Activated T-cell treated with anti-CD3 and anti-CD28 coated beads, Interleukin-2, amount 50 U/mL, for 24 hours (primary cell): ENCODE measurements at places on chromosomes 16 and 17.

DNA sequence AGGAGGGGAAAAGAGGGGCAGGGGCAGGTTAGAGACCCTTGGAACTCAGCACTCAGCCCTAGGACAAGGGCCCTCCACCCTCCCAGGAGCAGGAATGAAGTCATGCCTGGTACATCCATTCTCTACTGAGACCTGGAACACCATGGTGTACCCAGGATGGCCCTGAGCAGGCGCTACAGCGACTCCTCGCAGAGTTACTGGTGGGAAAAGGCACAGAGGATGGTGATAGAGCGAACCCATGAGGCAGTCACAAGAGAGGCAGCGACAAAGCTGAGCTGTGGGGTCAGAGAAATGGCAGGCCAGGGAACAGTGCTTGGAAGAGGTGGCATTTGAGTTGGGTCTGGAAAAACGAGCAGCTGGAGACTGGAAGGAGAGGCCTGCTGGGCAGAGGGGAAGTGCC, 37.5 kb downstream of the SRCIN1 start:
- no peak for DNase-seq

DNA sequence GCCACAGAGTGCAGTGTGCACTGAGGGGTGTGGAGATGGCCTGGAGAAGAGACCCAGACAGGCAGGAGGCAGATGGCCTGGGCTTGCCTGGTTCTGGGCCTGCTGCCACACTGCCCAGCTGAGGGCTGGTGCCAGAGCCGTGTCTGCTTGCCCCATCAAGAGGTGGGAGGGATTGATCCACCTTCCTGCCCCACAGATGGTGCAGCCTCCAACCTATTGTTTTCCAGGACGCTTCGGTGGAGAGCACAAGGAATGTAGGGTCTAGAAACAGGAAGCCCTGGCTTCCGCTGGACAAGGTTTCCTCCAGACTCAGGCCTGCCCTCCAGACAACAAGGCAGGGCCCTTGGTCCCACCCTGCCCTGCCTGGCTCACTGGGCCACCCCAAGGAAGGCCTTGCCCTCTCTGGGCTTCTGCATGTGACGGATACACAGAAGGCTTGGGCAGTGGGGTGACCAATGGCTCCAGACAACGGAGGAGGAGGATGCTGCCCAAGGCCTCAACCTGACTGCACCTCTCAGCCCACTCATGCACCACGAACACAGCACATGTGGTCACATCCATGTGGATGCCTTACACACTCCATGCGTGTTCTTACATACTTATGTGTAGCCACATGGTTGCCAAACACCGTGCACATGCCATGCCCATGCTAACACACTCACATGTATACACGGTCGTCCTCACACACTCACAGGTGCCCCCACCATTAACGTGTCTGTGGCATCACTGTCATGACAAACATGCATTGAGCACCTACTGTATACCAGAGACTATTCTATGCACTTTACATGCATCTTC, 6.5 kb upstream of the CDH5 start:
- DNase-seq = no peak

- DNase-seq = peak; percentile 48
Measured at GRCh38 chr16:68644715-68645493, at the start of gene CDH3. TSS of gene CDH3 (plus strand) at chr16:68645310. CDS start at chr16:68645380, 70 bp downstream.

DNA sequence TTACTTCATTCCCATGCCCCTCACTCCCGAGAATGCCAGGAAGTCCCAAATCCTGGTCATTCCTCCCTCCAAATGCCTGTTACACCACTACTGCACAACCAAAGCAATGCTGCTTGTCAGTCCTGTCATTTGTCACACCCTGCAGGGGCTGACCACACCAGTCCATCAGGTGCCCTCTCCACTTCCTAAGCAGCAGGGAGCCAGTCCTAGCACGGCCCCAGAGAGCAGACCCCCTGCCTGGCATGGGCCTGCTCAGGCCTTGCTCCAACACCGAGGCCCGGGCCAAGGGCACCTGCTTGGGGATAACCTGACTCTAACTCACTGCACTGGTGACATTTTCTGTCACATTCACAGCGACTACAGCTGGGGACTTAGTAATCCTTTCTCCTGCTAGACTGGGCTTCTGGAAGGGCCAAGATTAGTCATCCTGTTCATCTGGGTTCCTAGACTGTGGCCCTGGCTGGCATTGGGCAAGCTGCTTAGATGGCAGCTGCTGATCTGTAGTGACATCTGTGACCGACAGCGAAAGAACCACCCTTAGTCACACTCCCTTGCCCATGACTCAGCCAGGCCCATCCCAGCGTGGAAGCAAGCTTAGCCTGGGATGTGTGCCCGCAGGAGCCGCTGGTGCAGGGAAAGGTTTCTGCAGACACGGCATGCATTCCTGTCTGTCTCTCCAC, 5.4 kb downstream of the ALYREF start:
- no peak for DNase-seq

- DNase-seq = no peak
Measured at GRCh38 chr16:54504372-54504771, 217.8 kb upstream of the IRX3 start.

- DNase-seq = peak; percentile 64
Measured at GRCh38 chr17:74354123-74354522, 7.5 kb downstream of the BTBD17 start.

DNA sequence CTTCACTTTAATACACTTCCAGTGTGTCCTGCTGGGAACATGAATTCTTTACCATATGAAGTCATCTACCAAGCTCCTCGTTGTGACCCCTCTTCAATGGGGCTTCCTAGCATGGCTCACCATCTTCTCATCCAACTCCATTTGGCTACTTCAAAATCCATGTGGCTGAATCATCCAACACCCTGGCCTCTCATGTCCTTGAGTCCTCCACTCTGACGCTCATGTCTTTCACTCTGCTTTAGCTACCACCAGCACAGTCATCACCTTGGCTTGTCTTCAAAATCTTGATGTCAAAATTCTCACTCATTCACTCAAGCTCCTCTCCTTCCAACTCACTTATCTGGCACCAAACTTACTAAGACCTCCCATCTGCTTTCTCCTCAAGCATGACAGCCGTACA, 35.8 kb downstream of the AMFR start:
- no peak for DNase-seq

DNA sequence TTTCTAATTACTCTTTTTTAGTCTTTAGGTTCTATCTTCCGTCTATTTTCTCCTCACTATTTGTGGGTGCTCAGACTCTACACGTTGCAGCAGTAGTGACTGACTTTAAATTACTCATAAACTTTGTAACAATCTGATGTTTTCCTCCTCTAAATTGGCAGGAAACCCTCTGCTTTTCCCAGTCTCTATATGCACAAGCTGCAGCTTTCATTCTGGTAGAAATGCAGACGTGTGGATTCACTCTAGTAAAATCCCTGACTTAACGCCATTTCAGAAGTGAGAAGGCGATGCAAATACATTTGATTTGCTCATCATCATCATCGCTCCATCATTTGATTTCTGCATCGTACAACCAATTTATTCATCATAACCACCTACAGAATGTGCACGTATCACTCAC, 561.0 kb upstream of the ZFHX3 start:
- no peak for DNase-seq

- no peak for DNase-seq
Measured at GRCh38 chr17:68456339-68457167, 743 bp downstream of the WIPI1 start.

GRCh38 chr17:59154292-59154720, 680 bp downstream of the SKA2 start:
- DNase-seq = no peak

GRCh38 chr17:17805575-17805974, 31.2 kb downstream of the SREBF1 start:
- no peak for DNase-seq

- DNase-seq = no peak
Measured at GRCh38 chr16:27475561-27475960, 73.6 kb downstream of the IL21R start.

DNA sequence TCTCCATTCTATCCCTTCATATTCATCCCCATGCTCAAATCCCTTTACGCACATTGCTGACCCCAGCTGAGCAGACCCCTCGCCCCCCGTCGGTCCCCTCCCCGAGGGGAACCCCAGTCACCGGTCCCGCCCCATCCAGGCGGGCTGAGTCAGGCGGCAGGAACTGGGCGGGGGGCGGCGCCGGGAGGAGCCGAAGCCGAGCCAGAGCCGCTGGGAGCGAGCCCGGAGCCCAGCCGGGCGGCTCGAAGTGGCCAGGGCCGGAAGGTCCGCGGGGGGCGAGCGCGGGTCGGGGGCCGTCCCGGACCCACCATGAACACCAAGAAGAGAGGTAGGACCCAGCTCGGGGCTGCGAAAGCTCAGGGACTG, 8.6 kb downstream of the RIPOR1 start:
- DNase-seq = peak; percentile 72

DNA sequence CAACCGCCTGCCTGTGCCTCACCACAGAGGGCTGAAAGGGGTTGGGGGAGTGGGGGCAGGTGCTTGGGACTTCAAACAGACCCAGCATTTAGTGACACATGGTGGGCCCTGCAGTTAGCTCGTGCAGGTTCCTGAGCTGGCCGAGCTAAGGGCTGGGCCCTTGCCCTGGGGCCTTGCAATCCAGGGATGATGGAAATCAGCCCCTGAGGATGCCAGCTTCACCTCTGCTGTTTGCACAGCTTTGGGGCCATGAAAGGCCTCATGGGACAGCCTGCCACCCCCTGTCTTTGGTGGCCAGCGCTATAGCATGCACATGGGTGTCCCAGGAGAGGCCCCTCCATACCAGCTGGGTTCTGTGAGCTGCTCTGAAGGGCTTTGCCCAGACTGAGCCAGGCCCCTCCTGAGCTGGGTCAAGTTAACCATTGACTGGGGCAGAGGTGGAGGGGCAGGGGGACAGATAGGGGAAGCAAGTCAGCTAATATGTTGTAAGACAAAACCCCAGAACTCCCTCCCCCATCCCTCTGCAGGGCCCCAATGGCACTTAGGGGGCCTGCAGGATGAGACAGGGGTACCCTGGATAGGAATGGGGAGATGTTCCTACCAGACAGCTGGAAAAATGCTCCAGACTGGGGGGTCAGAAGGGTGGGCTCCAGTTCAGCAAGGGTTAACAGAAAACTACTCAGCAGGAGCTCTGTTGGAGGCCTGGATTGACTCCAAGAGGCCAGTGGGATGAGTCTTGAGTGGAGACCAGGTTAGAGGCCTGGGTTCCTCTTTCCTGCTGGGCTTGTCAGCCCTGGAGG, 692 bp downstream of the PRR15L start:
- DNase-seq = no peak

DNA sequence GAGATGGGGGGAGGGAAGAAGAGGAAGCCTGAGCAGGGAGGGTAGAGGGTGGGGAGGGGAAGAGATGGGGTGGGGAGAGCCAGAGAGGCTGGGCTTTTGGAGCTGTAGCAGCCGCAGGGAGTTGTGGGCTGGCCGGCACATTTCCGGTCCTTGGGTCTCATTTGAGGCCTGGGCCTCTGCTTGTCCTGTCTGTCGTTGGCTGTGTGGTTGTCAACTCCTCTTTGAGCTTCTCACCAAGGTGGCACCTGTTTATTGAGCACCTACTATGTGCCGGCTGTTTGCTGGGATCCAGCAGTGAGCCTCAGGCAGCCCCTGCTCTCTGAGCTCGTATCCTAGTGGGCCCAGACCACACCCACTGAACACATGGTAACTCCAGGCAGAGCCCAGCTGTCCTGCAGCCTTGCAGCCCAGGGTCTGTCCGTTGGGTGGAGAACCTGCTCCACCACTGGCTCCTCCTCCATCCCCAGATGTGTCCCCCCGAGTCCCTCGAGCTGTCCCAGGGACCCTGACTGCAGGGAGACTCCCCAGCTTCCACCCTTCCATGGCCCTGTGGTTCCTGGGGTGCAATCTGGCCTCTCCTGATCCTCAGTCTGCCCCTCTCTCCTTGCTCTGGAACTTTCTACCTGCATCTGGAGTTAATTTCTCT, 164.9 kb downstream of the IRF8 start:
- no peak for DNase-seq

GRCh38 chr17:279776-280175, 72.8 kb downstream of the RPH3AL start:
- no peak for DNase-seq

DNA sequence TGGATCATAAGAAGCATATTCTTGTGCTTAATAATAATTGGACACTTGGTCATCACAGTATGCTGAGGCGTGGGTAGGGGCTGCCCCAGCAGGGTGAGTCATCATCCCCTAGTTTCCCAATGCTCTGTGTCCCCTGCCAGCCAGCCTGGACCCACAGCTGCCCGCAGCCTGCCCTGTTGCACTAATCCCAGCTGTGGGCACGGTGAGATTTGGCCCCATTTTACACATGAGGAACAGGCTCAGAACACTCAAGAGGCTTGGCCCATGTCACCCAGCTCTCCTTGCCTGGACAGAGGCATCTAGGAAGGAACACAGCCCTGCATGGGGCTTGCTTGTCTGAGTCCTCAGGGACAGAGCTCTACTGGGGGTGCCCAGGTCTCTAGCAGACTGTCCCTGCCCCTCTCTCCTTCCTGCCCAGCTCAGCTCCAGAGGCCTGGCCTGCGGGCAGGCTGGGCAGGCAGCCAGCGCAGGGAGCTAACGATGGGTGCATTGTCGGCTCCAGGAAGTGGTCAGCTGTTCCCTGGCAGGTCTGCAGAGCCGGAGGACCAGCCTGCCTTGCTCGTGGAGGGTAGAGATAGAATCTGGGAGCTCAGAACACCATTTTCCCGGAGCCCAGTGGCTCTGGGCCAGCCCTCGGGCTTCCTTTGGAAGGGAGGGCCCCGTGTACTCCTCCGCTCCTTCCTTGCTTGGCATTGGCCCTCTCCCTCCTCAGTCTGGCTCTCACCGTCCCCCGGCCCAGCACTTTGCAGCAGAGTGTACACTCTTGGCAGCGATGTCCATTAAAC, 189.4 kb downstream of the RAB11FIP4 start:
- no peak for DNase-seq

- DNase-seq = no peak
Measured at GRCh38 chr16:23132775-23133463, 16.3 kb downstream of the USP31 start.

GRCh38 chr17:75387771-75388170, 17.7 kb downstream of the GRB2 start:
- no peak for DNase-seq

DNA sequence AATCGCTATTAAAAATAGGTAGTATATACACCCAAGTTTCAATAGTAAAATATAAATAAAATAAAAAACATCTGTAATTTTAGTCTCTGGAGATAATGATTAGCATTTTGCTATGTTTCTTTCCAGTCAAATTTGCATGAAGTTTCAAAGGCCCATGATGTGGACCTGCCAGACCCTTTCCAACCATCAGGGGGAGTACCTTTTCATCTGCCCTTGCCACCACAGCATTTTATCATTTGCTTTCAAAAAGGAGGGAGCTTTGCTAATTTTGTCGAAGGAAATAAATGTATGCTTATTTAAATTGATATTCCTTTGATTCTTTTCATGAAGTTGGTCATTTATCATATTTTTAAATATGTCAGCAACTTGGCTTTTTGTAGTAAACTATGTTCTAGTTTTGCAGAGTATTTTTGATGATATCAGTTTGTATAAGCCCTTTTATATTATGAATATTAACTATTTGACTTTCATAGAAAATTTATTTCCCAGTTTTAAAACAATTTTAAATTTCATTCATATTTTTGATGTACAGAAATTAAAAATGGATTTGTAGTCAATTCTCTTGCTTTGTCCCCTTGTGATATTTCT, 115.2 kb upstream of the NETO2 start:
- no peak for DNase-seq
